Liver (tissue), 10 donors: ENCODE measurements at places on chromosomes 5 and 9. TPM values are rescaled to one million over a fixed set of nuclear protein-coding genes. Genes with fewer than 3 reads are reported as not detected.

Gene TLE4
- total RNA-seq, result 5.4 TPM

Gene TMOD1
- 20.0 TPM for total RNA-seq

- H3K36me3 ChIP-seq, result no peaks in the 10 kb centered on the region
- H3K27ac ChIP-seq, result peak overlapping the region; percentile 57
- DNase-seq, result peak; percentile 58
- H3K27me3 ChIP-seq, result no peaks in the 10 kb centered on the region
- no peaks in the 10 kb centered on the region for H3K4me1 ChIP-seq
These were observed 16.7 kb downstream of the FGD3 start for GRCh38 chr9:92963831-92964606.

DNA sequence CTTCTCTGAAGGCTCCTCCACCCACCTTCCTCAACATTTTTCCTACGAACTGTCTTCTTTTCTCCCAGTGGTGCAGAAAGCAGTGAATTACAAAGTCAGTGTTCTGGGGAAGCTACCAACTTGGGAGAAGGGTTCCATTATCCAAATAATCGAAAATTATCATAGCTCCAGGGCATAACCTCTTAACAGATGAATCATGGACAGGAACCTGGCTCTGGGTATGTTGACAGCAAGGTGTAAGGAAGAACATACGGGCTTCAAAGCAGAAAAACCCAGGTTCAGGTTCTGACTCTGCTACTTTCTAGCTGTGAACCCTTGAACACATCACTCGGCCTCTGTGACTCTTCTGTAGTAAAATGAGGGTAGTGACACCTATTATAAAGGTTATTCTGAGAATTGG, 351.3 kb downstream of the ENC1 start:
- H3K4me3 ChIP-seq, result no peak overlapping the region
- no peaks in the 10 kb centered on the region for H3K36me3 ChIP-seq
- no peaks in the 10 kb centered on the region for H3K4me1 ChIP-seq

DNA sequence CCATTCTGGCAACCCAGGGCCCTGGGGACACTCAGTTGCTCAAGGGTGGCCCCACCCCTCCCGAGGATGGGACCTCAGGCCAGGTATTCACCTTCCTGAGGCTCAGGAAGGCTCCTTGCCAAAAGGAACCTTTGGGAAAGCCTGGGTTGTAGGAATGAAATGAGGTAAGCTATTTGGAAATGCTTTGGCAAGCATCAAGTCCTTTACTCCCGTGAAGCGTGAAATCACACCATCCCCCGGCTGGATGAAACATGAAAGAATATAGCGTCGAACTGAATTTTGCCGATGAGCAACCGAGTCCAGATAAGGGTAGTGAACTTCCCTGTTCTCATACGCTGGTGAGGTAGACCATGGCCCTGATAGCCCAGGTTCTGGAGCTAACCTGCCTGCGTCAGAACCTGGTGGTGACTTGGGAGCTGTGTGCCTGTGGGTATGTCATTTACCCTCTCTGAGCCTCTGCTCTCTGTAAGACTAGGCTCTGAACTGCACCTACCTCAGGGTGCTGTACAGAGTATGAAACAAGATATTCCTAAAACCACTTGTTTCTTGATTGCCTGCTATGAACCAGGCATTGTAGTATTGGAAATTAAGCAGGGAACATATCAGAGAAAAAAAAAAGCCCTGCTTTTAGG, 105.3 kb upstream of the BOD1 start:
- no peak for DNase-seq
- H3K4me3 ChIP-seq, result no peak overlapping the region

GRCh38 chr9:85723215-85723614, 18.5 kb downstream of the AGTPBP1 start:
- no peaks in the 10 kb centered on the region for H3K36me3 ChIP-seq
- no peak for DNase-seq
- no peak overlapping the region for H3K27ac ChIP-seq
- H3K27me3 ChIP-seq, result no peaks in the 10 kb centered on the region
- no peak overlapping the region for H3K4me3 ChIP-seq

DNA sequence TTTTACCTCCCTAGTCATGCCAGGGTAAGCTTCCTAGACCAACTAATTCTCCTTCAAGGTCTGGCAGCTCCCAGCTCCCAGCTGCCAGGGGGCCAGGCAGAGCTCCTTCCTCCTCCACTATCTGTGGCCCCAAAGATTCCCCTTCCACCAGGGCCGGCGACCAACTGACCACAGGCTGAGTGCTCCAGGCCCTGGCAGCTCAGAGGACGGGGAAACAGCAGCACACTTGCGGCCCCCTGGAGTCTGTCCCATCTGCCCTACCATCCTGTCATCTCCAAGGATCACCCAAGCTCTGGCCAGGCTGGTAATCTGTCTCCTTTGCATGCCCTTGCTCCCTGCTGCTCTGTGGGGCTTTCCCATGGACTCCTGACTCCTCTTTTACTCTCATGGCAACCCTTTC, 31.2 kb upstream of the BASP1 start:
- H3K27ac ChIP-seq, result no peak overlapping the region
- DNase-seq, result no peak
- H3K4me1 ChIP-seq, result no peaks in the 10 kb centered on the region
- no peaks in the 10 kb centered on the region for H3K36me3 ChIP-seq

DNA sequence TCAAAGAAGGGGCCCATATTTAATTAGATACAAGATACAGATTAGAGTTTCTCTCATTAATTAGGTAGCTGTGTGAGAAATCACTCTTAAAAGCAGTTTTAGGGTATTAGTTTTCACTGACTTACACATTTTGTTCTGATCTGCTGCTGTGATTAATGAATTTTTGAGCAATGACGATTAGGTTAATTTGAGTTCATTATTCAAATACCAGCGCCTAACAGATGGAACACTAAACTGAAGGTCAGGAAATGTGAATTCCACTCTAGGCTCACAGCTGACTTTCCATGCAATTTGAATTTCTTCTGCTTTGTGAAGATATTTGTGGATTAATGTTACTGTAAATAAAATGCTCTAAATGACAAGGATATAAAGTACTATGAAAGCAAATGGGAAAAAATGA, 380.6 kb downstream of the ADGRV1 start:
- H3K27ac ChIP-seq, result no peak overlapping the region
- H3K27me3 ChIP-seq, result no peaks in the 10 kb centered on the region
- H3K4me1 ChIP-seq, result no peaks in the 10 kb centered on the region
